ENCODE measurements at places on chromosomes 16 and 17.

GRCh38 chr17:82280537-82280936 lies 7.0 kb upstream of the CSNK1D start:
- no peak for DNase-seq

DNA sequence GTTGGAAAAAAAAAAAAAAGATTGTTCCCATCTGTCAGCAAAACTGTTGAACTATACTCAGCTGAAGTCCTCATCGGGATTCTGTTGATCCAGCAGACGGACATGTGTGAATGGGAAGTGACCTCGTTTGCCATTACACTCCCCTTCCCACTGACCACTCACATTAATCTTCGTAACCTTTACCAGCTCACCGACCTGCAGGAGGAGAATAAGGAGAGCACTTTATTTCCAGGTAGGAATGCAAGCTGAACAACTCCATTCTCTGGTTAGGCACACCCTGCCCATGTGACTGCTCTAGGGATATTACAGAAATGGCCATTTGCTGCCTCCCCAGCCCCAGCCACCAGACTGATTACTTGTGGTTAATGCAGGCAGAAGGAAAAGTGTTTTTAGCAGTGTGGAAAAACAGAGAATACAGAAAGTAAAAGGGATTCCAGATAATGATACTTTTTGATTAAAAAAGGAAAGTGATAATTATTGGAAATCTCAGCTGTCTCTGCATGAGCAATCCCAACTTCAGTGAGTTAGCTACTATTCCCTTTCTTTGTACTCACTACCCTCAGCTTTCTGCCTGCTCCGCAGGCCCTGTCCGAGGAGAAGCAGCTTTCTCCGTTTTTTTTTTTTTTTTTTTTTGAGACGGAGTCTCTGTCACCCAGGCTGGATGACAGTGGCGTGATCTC lies 23.6 kb upstream of the YWHAE start:
- no peak for DNase-seq

DNA sequence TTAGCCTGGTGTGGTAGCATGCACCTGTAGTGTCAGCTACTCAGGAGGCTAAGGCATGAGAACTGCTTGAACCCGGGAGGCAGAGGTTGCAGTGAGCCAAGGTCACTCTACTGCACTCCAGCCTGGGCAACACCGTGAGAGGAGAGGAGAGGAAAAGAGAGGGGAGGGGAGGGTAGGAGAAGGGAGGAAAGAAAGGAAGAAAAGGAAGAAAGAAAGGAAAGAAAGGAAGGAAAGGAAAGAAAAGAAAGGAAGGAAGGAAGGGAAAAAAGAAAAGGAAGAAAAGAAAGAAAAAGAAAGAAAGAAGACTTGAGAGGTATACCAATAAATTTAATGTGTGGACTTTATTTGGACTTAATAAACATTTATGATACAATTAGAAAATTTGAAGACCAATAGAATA lies 66.8 kb upstream of the FA2H start:
- DNase-seq, result no peak

DNA sequence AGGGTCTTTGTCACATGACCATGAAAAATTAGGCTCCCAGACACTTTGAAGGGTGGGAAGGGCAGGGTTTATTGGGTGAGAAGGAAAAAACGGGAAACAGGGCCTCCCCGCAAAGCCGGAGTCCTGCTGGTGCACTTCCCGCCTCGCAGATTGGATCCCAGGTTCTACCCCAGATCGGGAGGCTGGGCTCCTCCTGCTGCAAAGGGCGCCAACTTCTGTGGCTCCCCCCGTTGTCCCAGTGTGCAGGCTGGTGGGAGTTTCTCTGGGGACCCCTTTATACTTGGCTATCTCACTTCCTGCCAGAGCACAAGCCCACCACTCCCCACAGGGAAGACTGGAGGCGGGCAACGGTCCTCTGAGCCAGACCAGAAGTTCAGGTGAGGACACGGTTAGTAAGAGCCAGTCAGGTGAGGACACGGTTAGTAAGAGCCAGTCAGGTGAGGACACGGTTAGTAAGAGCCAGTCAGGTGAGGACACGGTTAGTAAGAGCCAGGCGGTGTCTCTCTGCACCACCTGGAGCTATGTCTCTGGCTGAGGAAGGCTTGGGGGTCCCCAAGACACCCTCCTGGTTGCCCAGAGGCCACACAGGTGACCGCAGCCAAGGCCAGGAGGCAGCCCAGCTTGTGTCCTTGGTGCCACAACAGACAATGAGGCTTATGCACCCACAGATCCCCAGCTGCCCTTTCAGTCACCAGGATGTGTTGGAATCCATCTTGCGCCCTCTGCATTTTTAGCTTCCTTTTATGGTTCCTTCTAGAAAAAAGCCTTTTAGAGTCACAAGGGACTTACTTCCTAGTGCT lies 48.1 kb upstream of the CHMP6 start:
- DNase-seq, result no peak

Data from stimulated activated CD4-positive, alpha-beta T cell treated with anti-CD3 and anti-CD28 coated beads, Interleukin-12 subunit alpha, Interleukin-12 subunit beta, amount 100 ng/mL, for 48 hours (primary cell).